ENCODE measurements at places on chromosomes 4 and X.
A peak's percentile ranks its signal among the peaks of the same experiment; 100 is the strongest.

DNA sequence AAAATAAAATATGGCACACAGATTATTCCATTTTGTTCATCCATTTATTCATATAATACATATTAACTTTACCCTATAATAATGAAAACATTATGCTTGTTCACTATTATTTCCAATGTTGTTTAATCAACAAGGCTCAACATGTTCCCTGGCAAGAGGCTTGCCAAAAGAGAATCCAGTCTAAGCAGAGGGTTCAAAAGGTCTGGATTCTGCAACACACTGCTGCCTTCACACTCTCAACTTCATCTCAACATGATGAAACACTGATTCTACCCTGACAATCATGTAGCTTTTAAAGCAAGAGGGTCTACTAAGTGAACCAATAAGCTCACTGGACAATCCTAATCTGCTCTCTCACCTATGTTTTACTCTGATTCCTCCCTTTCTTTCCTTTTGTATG is 101.1 kb downstream of the MID1 start:
- no peak for DNase-seq

- no peak for DNase-seq
These were observed 116.5 kb downstream of the UCHL1 start for GRCh38 chr4:41373221-41373620.

DNA sequence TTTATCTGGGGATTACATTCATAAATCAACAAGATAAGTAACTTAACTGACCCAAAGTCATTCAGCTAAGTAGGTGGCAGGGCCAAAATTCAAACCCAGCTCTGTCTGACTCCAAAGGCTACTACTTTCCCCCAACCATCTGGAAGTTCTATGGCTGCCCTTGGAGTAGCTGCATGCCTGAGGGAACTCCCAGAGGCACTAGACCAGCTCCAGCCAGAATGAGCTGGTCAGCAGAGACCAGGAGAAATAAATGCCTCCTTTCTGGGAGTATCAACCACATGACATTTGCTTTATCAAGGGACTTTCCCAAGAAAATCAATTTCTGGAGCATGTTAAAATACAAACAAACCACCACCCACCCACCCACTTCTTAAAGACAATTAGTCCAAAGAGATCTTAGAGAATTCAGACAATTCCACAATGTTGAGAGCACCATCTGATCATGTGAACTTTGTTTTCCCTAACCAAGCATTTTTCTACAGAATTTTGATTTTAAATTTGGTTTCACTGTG is 180.5 kb downstream of the EFHC2 start:
- DNase-seq, result no peak

DNA sequence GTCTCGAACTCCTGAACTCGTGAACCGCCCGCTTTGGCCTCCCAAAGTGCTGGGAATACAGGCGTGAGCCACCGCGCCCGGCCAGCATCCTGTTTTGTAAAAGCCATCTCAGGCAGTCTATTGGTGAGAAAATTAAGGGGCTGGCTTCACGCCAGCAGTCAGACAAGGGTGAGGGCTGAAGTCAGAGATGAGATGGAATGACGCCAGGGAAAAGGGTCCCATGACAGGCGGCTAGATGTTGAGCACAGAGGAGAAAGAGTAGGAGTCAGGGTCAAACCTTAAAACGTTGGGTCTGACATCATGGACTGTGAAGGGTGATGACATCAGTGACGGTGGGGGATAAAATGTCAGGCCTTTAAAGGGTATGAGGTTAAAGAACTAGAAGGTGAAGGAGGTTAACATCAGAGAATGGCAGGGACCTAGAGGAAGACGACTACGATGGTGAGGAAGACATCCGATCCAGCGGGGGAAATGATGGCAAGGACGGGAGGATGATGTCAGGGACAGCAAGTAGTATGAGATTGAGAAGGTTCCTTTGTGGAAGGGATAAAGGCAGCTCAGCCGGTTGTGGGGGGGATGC is 504 bp upstream of the RBM3 start:
- DNase-seq, result peak; percentile 39

- no peak for DNase-seq
These were observed 287.4 kb downstream of the SMARCA1 start for GRCh38 chrX:129235903-129236302.

GRCh38 chr4:10099499-10100325 is 16.9 kb downstream of the WDR1 start:
- no peak for DNase-seq

GRCh38 chr4:36215627-36216026 is 28.7 kb downstream of the ARAP2 start:
- DNase-seq, result no peak

DNA sequence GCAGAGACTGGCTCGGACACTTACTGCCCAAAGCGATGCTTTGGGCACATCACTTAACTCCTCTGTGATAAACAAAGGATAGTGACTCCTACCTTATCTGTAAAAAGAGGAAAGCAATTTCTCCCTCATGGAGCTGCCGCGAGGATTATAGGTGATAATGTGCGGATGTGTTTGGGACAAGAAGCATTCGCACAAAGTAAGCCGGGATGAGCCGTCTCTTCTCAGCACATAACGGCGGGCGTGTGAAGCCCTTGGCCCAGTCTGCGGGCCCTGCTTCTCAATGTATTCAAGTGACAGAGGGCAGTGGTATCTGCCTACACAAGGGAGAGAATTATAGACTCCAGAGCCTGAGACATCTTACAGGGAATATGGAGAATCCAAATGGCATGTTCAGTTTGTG is 550.3 kb upstream of the CPEB2 start:
- no peak for DNase-seq

GRCh38 chr4:165766018-165766417 is 107.0 kb upstream of the TLL1 start:
- no peak for DNase-seq

- DNase-seq, result no peak
These were observed 263.5 kb downstream of the PABPC4L start for GRCh38 chr4:133938061-133938460.

DNA sequence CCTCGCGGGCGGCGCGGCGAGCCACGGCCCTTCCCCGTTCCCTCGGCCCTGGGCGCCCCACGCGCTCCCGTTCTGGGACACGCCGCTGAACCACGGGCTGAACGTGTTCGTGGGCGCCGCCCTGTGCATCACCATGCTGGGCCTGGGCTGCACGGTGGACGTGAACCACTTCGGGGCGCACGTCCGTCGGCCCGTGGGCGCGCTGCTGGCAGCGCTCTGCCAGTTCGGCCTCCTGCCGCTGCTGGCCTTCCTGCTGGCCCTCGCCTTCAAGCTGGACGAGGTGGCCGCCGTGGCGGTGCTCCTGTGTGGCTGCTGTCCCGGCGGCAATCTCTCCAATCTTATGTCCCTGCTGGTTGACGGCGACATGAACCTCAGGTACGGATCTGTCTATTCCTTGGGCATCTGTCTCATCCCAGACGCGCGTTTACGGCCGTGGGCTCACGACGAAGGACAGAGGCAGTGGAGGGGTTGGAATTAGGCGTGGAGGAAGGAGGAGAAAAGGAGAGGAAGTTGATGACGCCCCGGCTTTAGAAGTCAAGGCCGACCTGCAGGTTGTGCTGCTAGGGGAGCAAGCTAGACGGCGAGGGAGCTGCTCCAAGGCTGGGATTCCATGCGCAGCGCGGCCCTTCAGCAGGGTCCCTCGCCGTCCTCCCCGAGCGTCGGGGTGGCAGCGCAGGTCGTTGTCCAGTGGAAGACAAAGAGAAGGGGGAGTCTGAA is 792 bp downstream of the SLC10A4 start:
- DNase-seq, result no peak

DNA sequence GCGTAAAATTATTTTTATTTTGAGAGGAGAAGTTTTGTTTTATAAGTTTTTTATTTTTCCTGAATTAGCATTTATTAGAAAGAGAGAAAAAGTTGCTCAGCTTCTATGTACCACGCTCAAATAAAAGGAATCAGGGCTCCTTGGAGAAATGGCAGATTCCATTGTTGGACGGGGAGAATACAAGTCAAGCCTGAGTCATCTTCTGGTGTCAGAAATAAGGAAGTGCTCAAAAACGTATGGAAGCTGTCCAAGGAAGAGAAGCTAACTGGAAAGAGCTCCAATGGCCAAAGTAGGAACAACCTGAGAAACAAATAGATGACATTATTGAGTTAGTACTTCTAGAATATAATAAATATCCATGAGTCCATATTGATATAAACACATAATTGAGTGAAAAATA is 89.3 kb upstream of the NEIL3 start:
- no peak for DNase-seq

DNA sequence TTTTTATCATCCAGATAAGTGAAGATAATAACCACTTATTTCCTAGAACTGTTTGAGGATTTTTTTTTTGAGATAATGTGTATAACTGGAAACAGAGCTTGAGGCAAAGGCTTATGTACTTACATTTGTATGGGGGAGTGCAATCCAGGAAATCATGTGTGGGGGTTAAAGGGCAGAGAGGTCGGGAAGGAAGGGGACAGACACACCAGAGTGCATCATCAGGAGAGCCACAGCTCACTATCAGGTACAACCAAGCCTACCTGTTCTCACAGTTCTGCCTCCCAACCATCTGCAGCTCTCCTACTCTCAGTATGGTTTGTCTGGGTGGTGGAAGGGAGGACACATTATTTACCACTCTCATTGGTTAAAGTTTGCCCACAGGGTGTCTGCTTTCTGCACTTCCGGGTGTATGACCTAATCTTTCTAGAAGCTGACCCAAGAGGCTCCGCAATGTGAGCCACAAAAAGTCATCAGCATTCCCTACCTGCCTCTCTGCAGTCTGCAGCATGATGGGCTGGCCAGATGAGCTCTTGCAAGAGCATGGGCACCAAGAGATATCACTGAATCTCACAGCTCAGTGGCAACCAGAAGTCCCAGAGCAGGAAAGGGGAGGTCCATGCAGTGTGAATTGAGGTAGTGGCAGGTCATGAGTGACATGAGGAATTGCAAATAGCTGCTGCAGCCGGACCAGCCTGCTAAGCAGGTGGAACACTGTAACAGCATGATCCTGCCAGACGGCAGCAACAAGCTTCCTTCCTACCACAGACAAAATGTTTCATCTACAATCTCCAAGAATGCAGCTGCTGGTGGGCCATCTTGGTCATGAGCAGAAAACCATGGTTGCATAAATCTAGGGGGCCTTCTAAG is 36.9 kb upstream of the SPRY1 start:
- DNase-seq, result no peak

DNA sequence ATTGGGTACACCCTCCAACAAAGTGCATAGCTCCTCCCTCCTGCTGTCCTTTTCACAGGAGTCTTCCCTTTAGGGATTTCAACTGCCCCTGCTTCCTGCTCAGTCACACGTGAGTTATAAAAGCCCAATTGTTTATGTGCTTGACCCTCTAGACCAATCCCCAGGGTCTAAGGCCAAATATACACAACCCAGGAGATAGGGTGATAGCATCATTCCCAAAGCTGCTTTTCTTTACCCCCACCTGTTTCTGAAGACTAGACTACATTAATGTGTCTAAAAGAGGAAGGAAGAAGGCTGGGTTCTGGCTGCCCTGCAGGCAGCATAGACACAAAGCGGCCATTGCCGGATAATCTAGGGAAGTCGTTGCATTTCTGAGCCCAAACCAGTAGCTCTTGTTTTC is 526.7 kb upstream of the FRG1 start:
- no peak for DNase-seq

GRCh38 chrX:71563921-71564320 is 14.3 kb upstream of the GCNA start:
- DNase-seq, result no peak

- no peak for DNase-seq
These were observed 776 bp downstream of the PABPC4L start for GRCh38 chr4:134200811-134201215.

GRCh38 chr4:89307446-89308160 is at the start of gene GPRIN3:
Gene GPRIN3, minus strand, starts transcription at chr4:89307800. Its CDS starts 57,690 bp downstream, at chr4:89250110.
- DNase-seq, result peak; percentile 23

DNA sequence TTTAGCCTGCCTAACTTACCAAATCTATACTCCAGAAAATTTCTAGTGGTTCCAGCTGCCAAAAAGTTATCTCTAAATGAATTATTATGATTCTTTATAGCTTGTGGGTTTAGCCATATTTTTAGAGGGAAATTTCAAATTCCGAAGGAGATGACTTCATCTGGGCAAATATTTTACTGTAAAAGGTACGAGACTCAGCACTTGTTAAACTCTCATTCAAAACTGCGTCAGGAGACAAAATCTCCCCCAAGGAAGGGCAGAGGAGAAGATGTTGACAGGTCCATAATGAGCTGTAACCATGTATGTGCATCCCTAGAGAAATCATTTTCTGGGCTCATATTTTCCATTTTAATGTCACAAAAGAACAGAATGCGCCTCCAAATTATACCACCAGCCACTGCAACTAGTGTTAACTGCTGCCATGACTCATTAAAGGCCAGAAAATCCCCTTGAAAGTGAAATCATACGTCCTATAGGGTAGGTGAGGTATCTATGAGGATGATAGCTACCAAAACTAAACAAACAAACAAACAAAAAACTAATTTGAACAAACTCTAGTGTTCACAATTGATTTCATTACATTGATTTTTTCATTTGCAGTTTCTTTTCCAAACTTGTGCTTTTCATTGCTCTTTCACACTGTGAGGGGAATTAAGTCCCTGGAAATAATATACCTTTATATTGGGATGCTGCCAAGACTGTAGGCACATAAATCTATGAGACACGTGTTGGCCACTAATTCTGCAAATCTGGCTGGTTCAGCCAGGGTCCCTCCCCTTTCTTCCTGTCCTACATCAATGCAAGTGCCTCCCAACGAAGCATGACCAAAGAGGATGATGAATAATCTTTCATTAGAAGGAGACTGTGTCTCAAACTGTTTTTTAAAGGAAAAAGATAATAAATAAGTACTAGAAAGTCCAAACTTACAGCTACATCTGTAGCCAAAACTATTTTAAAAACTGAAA is 85.8 kb downstream of the ARHGAP6 start:
- DNase-seq, result no peak

DNA sequence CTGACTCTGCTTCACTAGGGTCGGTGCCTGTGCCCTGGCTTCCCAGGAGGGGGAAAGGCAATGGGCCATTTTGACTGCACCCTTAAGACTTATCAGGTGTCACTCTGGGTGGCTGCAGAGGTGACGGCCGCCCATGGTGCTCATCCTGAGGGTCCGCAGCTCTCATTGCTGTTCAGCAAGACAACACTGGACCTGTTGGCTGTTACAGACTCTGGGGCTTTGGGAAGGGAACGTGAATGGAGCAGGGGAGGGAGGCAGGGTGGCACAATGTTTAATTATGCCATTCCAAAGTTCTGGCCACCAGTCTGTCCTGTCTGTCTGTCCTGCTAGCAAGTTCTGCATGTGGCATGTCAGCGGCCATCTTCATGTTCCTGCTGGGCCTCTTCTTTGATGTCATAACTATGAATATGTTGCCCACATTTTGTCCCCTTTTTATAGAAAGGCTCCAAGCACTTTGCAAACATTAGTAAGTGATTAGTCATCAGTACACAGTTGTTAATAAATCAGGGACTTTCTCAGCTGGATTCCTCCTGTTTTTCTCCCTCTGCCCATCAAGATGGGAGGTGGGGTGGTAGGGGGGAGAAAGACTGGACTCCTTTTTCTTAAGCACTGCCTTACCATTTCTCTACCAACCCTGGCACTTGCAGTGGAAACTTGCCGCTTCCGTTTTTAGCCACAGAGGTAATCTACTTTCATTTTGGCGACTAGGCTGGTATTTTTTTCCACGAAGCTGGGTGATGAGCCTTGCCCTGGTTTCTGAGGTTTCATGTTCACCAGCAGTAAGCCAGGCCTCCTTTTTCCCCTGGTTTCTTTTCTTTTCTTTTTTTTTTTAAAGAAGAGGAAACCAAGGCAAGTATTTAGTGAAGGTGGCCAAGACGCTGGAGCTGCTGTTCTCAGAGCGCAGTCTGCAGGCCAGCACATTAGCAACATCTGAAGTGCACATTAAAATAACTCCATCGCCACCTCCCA is 88.6 kb upstream of the TRIM2 start:
- DNase-seq, result no peak

GRCh38 chr4:134089885-134090284 is 111.7 kb downstream of the PABPC4L start:
- DNase-seq, result no peak
